ENCODE measurements at places on chromosomes 2 and 18.

GRCh38 chr18:58363767-58364540 is 264.9 kb downstream of the ALPK2 start:
- DNase-seq: no peak

- DNase-seq: no peak
These were observed 118.8 kb upstream of the RBBP8 start for GRCh38 chr18:22814329-22814703.

DNA sequence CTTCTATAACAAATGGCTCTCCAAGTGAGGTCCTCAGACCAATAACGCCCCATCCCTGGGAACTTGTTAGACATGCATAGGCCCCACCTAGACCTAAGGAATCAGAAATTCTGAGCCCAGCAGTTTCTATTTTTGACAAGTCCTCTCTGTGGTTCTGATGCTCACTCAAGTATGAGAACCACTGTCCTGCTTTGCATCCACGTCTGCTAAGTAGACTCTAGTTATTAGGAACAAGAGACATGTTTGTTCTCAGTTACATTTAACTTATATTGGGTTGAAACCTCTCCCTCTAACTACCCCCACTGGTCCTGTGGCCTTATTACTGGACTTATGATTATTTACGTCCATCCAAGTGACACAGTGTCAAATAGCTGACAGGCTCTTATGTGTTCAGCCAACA is 70.3 kb downstream of the TMEM17 start:
- DNase-seq: no peak

DNA sequence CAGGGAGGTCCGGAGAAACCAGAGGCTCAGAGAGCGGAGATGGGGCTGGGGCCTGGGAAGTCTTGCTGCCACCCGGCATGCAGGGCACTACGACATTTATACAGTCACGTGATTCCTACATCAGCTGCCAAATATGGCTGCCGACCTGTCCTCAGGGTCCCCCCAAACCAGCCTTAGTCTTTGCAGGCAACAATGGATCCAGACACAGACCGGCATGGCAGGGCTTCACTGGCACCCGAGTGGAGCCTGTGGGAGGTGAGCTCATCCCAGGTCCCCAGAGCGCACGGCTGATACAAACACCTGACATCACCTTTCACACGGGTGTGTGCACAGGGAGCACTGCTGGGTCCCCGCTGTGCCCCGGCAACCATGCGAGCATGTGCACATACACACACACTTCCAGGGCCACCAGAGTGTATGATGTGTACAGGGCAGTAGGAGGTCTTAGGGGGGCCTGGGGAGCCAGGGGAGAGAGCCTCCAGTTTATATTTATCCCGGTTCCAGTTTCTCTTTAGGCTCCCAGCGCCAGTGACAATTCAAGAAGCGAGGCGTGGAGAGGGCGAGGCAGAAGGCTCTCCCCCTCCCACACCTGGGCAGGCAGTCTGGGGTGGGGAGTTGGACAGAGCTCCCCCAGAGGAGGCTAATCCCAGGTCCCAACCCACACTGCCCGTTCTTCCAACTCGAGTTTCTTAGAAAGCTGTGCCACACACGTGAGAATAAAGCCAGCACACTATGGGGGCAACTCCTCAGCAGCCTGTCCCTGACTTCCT is 2.7 kb downstream of the SEMA4C start:
- DNase-seq: no peak

GRCh38 chr2:176553685-176554100 is 284.5 kb downstream of the MTX2 start:
- DNase-seq: no peak

GRCh38 chr2:231009236-231009919 is 13.5 kb downstream of the SPATA3 start:
- DNase-seq: no peak

- no peak for DNase-seq
These were observed 236.8 kb upstream of the RBMS1 start for GRCh38 chr2:160730296-160730995.

- DNase-seq: no peak
These were observed 155.0 kb upstream of the GCFC2 start for GRCh38 chr2:75865702-75866101.

DNA sequence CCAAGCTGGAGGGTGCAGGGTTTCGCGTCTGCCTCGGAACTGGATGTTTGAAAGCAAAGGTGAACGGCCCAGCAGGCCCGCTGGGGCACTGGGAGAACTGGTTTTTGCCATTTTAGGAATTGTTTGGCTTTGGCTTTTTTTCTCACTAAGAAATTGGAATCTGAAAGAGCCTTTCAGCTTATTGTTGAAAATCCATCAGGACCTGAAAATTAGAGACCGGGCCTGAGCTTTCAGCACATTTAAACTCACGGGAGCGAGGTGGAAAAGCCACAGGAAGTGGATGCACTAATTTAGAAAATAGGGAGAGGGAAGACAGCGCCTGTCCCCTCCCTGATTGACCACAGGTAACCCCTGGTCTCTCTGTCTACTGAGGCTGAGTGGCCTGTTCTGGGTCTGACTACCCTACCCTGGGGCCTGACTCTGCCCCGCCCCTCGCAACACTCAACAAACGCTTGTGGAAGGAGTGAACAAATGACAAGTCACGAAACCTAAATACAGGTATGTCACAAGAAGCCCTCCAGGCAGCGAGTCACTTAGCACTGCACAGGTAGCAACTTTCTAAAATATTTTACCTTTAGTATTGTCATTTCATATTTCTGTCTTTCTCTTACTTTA is 100.3 kb upstream of the MBOAT2 start:
- no peak for DNase-seq

DNA sequence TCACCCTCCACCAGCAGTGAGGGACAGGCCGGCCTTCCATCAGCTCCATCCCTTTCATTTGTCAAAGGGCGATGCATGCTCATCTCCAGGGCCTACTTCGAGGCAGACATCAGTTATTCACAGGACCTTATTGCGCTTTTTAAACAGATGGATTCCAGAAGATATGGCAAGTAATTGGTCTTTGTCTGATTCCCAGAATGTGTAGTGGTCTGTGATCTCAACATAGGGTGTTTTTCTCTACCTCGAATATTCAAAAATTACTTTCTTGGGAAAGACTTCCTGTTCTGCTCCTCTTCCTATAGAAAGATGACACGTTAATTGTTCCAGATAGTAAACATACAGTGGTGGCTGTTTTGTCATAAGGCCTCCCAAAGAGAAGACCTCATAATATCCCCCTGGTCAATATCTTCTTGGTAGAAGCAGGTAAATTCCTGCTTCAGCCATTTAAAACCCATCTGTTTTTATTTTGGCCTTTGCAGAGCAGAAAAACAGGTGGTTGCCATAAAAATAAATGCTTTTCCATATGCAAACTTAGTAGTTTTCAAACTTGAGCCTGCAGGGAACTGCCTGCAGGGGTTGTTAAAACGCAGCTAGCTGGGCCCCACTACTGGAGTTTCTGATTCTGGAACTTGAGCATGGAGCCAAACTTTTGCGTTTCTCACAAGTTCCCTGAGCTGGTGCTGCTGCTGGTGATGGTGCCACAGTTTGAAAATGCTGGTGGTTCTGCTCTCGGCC is 8.2 kb downstream of the SMARCAL1 start:
- no peak for DNase-seq

DNA sequence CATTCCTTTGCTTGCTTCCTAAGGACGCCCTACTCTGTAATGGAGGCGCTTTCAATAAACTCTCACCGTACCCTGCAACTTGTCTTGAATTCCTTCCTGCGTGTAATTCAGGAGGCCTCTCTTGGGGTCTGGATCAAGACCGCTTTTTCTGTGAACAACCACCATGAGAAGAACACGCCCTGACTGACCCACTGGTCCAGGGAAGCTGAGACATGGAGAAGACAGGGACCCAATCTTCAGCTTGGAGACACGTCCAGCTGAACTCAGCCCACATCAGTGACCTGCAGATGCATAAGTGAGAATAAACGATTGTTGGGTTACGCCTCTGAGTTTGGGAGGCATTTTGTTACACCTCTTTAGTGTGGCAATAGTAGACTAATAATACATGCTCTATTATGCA is 7.8 kb upstream of the NARS1 start:
- DNase-seq: no peak

GRCh38 chr2:198144660-198145059 is 340.3 kb downstream of the PLCL1 start:
- DNase-seq: no peak

- no peak for DNase-seq
These were observed 286.4 kb upstream of the CNTNAP5 start for GRCh38 chr2:123738643-123739042.

- no peak for DNase-seq
These were observed 15.6 kb upstream of the FHOD3 start for GRCh38 chr18:36281936-36282335.

DNA sequence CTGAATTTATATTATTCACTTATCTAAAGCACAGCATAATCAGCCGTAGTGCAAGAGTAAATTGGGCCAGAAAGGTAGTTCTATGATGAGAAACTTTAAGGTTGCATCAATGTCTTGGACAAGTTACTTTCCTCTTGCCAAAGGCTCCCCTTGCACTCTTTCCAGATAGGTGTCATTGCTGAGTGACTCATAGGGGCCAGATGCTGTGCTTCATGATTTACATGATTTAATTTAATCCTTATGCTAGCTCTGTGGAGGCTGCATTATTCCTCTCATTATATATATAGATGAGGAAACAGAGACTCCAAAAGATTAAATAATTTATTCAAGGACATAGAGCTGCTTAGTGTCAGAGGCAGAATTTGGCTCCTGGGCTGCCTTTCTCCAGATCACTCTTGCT is 5.0 kb downstream of the CFAP221 start:
- DNase-seq: no peak

DNA sequence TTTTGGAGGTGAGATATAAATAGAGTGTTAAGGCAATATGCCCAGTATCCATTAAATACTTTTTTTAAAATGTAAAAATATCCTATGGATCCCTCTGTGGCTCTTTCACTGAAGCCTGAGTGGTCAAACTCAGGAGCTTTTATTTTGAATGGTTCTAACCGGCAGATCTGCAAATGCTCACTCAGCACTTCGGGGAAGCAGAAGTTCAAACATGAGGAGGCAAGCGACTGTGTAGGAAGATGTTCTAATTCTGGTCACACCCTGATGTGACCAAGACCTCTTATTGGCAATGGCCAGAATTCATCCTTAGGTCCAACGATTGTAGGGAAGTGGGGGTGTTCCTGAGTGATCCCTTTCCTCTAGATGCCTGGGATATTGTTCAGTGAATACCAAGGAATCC is 168.8 kb downstream of the CDCA7 start:
- no peak for DNase-seq

DNA sequence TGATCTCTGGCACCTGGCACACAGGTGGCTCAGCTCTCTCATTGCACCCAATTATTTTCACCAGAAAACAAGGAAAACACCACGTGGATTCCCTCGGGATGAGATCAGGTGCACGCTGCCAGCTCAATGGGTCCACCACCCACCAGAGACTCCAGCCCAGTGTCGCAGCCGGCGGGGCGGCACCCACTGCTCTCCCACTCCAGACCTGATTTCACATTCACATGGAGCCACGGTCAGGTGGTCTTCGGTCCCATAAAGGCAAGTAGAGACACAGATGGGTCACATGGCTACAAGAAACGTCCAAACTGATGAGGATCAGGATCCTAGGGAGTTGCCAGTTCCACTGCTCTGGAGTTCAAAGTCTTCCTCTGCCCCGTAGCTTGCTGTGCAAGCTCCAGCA is 217.6 kb downstream of the ANKRD30B start:
- no peak for DNase-seq

GRCh38 chr18:54359233-54359632 is 1.5 kb downstream of the C18orf54 start:
- no peak for DNase-seq

All from activated T-cell treated with anti-CD3 and anti-CD28 coated beads for 1 hour (primary cell).